Tibial artery (tissue), 4 donors: ENCODE measurements at places on chromosomes 4 and X.
A peak's percentile ranks its signal among the peaks of the same experiment; 100 is the strongest.

GRCh38 chr4:48025005-48025404 is 8.4 kb downstream of the NIPAL1 start:
- H3K27ac ChIP-seq: no peak overlapping the region
- H3K36me3 ChIP-seq: no peaks in the 10 kb centered on the region
- DNase-seq: no peak
- H3K27me3 ChIP-seq: no peaks in the 10 kb centered on the region
- no peak overlapping the region for H3K4me3 ChIP-seq

DNA sequence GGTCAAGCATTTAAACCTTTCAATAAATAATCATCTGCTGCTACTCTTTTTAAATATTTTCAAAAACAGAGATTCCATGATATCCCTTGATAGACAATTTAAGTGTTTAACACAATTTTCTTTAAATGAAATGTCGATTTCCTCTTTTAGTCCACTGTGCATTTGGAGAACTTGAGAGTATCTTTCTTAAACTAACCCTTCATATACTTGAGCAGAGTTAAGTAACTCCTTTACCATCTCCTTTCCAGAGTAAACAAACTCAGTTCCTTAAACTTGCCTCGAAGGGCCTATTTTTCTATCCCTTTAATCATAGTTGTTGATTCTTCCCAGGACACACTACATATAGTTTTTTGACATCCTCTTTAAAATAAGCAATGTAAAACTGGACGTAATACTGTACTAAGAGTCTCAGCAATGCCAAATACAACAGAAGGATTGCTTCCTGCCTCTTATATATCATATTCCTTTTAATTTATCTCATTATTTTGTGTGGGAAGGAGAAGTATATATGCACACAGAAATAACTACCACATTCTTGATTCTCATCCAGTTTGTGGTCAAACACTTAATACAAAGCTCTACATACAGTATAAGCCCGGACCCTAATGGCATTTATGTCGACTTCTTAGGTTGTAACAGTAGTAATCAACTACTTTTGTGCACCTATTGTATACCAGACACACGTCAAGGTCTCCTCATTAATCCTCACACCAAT is 22.8 kb downstream of the RAB28 start:
- no peak overlapping the region for H3K27ac ChIP-seq
- DNase-seq: no peak
- peaks cover 7% of the 10 kb centered on the region for H3K36me3 ChIP-seq
- H3K27me3 ChIP-seq: no peaks in the 10 kb centered on the region
- no peaks in the 10 kb centered on the region for H3K4me1 ChIP-seq

- no peaks in the 10 kb centered on the region for H3K27me3 ChIP-seq
- no peak overlapping the region for H3K27ac ChIP-seq
- no peaks in the 10 kb centered on the region for H3K36me3 ChIP-seq
- DNase-seq: no peak
Observed at GRCh38 chrX:11589641-11590040, 76.1 kb downstream of the ARHGAP6 start.

- H3K36me3 ChIP-seq: no peaks in the 10 kb centered on the region
- peak overlapping the region; percentile 54 for H3K4me3 ChIP-seq
- H3K27ac ChIP-seq: no peak overlapping the region
- peaks cover 41% of the 10 kb centered on the region for H3K27me3 ChIP-seq
Observed at GRCh38 chr4:152936446-152937335, 568 bp downstream of the FHDC1 start.

GRCh38 chr4:123356921-123357320 is 39.7 kb upstream of the SPRY1 start:
- no peak for DNase-seq
- H3K36me3 ChIP-seq: no peaks in the 10 kb centered on the region
- no peak overlapping the region for H3K4me3 ChIP-seq

DNA sequence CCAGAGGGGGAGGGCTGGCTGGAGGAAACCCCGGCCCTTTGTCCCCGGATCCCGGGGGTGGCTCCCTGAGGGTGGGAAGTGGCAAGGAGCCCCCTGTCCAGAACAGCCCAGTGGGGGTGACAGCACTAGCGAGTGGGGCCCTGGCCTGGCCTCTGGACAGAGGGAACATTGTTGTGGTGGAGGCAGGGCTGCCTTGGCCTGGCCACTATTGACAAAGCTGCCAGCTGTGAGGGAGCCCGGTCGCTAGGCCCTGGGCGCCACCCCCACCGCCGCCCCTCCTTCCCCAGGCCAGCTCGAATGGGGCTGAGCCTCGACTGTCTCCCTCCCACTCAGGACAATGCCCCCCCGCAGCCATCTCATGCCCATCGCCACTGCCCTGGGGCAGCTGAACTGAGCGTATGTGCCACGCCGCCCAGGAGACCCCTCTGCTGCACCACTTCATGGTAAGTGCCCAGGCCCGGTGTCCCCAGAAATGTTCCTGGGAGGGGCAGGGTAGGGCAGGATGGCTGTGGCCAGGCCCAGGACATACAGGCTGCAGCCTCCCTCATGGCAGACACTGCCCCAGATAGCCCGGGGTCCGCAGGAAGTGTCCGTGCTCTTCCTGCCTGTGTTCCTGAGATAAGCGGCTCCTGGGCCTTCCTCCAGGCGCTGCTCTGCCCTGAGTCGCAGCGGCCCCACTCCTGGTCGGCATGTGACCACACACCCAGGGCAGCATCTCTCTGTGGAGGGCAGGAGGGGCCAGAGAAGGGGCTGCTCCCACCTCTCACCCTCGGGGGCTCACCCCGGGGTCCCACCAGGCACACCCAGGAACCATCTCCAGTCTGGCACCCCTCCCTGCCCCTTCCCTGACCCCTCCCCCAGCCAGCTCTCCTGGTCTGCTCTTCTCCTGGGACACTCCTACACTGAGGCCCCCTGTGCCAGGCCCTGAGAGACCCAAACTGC is 1.4 kb downstream of the PLXNB3 start:
- no peak for DNase-seq
- H3K4me1 ChIP-seq: no peaks in the 10 kb centered on the region
- peak overlapping the region; percentile 47 for H3K27ac ChIP-seq
- H3K27me3 ChIP-seq: no peaks in the 10 kb centered on the region
